ENCODE measurements at places on chromosomes 7 and 10. TPM values are rescaled to one million over a fixed set of nuclear protein-coding genes. Genes with fewer than 3 reads are reported as not detected.

DNA sequence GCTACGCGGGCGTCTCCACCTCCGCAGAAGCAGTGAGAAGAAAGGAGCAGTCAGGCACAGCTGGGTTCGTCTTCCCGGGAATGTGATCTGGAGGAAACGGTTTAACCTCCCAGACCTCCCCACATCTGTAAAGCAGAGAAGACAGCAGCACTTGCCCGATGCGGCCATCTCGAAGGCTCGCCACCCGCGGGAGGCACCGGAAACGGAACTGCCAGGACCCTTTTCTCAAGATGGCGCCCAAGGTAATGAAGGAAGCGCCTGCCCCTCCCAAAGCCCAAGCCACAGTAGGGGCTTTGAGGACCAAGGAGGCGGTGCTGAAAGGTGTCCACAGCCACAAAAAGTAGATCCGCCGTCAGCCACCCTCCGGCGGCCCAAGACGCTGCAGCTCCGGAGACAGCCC, 41.7 kb downstream of the ASB13 start:
- no peak for DNase-seq

DNA sequence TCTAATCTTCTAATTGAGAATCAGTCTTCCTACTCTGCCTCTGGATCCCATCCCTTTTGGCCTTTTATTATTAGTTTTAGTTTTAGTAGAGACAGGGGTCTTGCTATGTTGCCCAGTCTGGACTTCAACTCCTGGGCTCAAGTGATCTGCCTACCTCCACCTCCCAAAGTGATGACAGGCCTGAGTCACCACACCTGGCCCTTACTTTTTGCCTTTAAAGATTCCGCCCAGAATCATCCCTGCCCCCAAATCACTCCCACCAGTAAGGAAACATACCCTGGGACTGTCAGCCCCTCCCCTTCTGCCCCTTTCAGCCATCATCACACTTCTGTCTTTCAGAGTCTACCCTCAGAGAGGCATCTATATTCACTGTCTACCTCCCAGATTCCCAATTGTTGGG, 18.7 kb downstream of the KPNA7 start:
- no peak for DNase-seq

- no peak for DNase-seq
These were observed 54.2 kb downstream of the TBATA start for GRCh38 chr10:70730955-70731354.

The CNNM1 gene
- 0.55 TPM for polyA plus RNA-seq

- peak; percentile 71 for DNase-seq
These were observed at the start of gene TRIL for GRCh38 chr7:28958235-28958979. Gene TRIL (minus strand): TSS chr7:28958330. CDS start chr7:28958046, 284 bp downstream.

- no peak for DNase-seq
These were observed 27.0 kb upstream of the PODXL start for GRCh38 chr7:131583430-131583829.

DNA sequence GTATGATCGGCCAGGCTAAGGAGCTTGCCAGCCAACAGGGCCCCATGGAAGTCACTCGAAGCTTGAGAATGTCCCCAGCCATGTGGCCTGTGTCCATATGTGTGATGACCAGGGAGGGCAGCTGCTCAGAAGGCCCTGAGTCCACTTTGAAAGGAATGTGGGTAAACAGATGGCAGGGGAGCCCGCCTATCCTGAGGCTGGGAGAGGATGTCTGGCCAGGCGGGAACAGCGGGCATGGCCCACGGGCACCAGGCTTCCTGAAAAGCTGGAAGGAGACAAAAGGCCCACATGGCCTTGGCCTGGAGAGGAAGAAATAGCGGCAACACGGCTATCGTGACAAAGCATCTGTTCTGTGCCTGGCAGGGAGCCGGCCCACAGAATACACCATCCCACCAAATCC, 137.9 kb upstream of the PPIF start:
- no peak for DNase-seq

DNA sequence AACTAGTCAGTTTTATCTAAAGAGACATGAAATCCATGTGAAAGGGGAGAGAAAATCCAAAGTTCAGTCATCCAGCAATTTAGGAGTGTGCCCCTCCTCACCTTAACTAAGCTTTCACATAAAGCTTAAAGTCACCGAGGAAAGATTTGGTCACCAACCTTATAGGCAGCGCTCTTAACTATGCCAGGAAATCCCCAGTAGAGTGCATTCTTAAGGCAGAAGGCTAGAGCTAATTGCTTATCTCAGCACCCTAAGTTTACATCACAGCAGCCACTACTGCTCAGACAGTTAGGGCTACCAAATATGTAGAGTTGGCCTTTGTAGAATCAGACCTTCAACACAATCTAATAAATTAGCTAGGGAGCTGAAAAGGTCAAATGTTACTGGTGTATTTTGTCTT, 47.9 kb downstream of the MTPN start:
- DNase-seq = no peak

DNA sequence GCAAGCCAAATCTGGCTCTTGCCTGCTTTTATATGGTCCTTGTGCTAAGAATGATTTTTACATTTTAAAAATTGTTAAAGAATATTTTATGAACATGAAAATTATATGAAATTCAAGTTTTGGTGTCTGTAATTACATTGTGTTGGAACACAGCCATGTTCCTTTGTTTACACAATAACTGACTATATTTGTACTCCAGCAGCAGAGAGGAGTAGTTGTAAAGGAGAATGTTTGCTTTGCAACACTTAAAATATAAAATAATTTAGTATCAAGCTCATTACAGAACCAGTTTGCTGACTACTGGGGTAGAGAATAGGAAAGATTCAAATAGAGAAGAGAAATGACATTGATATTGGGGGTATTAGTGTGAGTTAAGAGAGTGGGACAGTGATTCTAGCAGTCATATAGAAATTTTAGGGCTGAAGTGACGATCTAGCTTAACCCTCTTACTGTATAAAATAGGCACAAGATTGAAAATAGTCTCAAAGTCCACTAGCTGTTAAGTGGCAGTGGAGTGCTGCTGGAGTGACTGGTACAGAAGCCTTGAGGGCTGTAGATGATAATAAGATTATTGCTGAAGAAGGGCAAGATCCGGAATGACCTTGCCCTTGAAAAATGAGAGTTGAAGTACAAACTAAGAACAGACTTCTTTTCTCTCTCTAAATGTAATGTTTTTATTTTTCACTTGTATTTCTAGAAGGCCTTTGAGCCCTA, 28.2 kb downstream of the SGPL1 start:
- DNase-seq = no peak

DNA sequence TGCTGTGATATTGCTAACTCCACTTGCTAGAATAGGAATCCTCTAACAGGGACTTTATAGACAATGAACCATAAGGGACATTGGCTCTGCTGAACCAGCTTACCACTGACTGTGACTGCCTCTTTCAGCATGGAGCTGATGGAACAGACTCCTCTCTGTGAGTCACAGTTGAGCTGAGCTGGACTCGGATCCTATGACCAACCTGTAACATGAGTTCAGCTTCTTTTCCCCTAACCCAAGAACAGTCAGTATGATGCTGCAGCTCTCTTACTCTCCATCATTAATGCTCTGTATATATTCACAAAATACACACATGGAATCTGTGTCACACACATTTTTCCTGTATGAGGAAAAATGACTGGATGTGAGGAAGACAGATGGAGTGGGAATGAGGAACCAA, 177.9 kb upstream of the BET1 start:
- DNase-seq = no peak

DNA sequence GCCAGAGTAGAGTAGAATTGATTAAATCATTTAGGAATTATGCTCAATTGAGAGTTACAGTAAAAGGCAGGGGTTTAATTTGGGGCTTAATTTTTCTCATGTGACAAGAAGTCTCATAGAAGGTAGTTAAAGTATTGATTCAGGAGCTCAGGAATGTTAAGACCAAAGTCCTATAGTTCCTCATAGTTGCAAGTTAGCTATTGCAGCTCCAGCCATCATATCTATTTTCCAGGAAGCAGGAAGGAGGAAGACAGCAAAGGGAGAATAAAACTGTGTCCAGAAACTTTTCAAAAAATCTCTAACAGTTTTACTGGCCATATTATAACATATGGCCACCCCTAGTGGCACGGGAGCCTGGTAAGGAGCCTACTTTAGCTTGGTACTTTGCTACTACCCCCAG, 97.0 kb upstream of the RPA3 start:
- no peak for DNase-seq

The SEMA4G gene
- 14.8 TPM for polyA plus RNA-seq

DNA sequence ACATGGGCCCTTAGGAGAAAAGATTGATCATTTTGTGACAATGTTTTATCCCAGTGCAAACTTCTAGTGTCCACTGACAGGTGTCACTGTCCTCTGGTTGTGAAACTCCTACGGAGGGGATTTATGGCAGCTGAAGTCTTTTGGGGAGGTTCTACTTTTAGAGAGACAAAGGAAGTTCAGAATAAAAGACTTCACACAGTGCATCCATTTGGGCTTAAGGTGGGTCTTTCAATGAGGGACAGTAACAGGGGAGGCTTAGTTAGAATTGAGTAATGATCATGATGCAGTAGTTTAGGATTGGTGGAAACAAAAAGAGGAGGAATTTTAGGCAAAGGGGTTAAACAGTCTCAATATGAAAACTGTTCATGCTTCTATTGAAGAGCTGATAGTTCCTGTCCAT, 501.1 kb upstream of the NRP1 start:
- no peak for DNase-seq

DNA sequence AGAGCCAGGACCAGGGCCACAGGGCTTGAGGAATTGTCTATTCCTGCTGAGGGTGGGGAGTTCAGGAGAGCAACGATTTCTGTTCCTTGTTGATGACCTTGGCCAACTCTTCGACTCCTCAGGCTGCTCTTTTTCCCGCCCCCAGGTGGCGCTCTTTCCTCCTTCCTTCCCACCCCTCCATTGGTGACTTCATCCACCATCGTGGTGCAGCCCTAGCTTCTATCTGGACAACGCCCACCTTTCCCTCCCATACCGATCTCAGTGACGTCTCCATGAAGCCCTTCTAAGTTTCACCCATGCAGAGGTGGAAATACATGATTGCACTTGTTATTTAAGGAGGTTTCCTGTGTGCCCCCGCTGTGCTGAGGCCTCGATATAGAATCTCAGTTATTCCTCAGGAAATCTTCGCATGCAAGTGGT, 22.1 kb upstream of the CARD11 start:
- DNase-seq = no peak

- DNase-seq = no peak
These were observed 49.3 kb downstream of the EEPD1 start for GRCh38 chr7:36202398-36202797.

- DNase-seq = no peak
These were observed 16.0 kb downstream of the FZD1 start for GRCh38 chr7:91280185-91280584.

Measured in left renal pelvis (tissue), 4 donors.